ENCODE measurements at places on chromosomes 1 and 21.

DNA sequence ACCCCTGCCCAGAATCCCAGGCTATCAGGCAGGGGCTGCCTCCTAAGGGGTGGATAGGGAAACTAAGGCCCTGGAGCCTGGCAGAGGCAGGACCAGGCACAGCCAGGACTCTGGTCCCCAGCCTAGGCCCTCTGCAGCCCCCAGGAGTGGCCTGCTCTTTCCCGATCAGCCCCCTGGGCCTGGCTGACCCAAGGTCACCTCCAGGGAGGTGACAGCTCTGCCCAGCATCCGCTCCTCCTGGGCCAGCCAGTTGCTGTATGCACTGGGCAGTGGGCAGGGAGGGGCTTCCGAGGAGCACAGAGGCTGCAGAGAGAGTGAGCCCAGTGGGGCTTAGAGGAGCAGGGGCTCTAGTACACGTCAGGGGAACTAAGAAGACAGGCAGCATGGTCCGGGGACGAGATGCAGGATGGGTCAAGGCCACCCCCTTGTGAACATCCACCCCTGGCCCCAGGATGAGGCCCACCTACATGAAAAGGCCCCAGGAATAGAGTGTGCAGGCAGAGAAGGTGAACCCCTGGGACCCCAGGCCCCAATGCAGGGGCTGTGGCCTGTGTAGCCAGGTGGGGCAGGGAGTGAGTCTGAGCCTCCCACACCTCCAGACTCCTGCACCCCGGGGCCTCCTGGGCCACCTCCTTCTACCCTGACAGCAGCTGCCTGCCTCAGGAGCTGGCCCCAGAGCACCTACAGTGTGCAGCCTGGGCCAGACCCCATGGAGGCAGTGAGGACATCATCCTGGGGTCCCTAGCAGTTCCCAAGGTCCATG, 32.8 kb downstream of the WNT9A start:
- DNase-seq: no peak

DNA sequence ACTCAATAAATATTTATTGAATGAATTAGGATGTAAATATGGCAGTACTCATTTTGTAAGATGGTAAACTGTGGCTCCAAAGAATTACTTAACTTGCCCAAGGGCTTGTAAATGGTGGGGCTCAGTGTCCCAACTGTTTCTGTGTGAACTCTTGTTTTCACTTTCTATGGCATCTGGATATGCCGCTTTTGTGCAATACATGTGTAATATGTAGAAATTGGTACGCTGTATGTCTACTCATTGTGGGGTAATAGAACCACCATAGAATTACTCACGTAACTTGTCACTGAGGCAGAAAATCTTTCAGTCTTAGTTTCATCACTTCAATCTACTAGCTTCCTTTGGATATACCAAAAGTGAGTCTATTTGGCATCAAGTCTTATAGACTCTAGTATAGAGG, 977 bp downstream of the PRPF3 start:
- DNase-seq: no peak

- no peak for DNase-seq
Observed at GRCh38 chr1:225814381-225814780, 4.5 kb downstream of the EPHX1 start.

- DNase-seq: no peak
Observed at GRCh38 chr1:87805666-87806378, 477.1 kb downstream of the LMO4 start.

DNA sequence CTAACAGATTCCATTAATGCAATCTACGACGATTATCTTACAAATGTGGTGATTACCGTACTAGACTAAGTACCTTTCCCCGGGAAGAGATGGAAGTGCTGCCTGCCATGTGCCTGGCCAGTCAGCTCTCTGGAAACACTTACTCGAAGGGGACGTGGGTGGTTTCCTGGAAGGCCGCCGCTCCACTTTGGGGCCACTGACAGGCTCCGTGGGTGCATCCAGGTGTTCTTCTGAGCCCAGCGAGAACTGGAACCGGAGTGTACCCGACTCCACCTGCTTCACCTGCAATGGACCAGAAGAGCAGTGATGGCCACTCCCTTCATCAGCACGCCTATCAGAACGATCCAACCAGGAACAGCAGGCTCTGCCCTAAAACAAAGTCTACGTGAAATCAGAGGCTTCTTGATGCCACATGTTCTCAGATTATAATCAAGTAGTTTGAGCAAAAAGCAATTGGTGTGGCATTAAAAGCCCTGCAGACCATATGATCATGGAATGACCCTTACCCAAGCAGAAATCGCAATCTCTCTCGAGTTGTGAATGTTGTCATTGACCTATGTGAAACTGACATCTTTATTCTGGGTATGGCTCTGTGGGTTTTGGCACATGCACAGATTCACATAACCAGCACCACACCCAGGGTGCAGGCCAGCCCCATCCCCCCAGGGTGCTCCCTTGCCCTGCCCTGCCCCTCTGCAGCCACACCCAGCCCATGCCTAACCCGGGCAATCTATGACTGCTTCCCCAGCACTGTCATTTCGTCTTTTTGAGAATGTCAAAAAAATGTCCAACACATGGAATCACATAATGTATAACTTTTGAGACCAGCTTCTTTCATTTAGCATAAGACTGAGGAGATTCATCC, 64.5 kb downstream of the NPHP4 start:
- no peak for DNase-seq

DNA sequence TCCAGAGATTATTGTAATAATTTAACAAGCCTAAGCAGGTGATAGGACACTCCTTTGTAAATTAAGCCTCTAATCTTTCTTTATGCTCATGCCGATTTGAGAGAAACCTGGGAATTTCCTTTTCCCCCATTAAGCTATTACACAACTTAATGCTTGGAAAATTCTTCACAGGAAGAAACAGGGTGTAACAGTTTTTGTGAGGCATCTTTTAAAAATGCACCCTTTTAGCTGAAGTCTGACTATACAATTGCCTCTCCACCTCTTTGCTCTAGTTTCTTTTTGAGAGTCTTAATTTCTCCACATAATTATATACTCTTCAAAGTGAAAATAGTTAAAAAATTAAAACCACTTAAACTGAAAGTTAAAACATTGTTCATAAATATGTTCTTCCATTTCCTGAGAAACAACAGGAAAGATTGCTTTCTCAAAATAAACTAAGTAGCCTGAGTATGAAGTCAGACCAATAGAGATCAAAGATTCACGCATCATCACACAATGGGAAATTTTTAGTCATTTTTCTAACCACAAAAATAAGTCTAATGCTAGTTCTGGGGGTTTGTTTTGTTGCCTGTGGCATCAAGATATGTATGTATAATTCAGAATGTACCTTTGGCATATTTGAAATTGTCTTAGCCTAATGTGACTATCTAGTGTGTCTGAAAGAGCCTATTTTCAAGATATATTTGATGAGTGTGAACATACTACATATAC, 34.7 kb downstream of the LRRC8D start:
- DNase-seq: no peak

- no peak for DNase-seq
Observed at GRCh38 chr1:1432951-1433803, 2.3 kb upstream of the VWA1 start.

DNA sequence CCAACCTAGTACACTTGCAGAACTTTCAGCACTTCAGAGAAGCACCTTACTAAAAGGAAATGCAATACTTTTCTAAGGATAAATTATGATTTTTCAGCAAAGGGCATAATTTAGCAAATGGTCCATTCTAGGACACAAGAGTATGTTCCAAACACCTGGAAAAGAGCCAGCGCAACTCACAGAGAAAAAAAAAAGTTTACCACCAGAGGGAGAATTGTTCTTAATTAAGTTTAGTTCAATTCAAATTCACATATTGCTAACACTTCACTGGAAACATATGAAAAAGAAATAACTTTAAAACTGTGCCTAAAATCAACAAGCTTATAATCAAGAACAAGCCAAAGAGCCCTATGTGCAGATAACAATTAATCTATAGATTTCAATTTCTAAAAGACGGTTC, 338.1 kb downstream of the SEC16B start:
- DNase-seq: no peak

DNA sequence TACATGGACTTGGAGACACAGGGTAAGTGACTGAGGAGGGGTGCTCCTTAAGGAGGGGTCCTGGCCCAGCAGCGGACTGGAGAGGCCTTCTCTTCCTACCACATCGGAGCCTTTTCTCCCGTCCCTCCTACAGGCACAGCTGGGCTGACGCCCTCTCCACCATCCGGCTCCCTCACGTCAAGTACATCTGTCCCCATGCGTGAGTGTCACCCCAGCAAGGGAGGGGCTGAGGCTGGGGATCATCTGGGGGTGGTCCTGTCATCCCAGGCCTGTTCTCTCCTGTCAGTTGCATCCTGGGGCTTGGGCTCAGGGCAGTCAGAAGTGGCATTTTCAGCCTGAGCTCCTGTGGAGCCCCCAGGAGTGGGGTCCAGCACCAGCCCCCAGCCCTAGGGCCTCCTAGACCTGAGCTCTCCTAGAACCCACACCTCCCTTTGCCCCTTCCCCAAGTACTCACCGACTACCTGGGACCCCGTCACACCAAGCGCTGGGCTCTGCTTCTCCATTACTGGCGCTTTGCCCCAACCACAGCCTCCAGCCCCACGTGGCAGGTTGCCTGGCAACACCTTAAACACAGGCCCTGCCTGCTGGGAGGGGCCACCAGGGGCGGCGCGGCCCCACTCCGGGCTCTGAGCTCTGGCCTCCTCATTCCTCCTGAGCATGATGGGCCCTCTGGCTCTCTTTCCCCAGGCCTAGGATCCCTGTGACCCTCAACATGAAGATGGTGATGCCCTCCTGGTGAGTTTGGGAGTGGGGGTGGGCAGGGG, 2.3 kb downstream of the LYPLA2 start:
- DNase-seq: peak; percentile 49

GRCh38 chr1:212133319-212133718, 97.8 kb downstream of the DTL start:
- DNase-seq: no peak

DNA sequence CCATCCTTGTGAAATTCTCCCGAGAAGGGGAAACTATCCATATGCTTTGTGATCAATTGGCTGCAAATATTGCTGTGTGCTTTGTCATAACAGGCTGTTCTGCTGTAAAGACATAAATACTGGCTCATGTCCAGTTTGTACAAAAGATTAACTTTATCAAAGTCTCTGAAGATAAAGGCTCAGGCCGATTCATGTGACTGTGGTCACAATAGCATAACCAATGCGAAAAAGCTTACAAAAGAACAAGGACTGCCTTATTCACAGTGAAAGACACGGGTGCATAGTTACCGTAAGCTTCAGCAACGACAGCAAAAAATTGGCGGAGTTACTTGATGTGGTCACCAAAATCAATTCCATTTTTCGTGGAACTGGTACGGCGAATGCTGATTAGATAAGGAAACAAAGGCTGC, 173.6 kb upstream of the CHRM3 start:
- no peak for DNase-seq

All from effector memory CD4-positive, alpha-beta T cell (primary cell).